Muscle of leg (tissue), 16 donors: ENCODE measurements at places on chromosomes 12 and 14.

DNA sequence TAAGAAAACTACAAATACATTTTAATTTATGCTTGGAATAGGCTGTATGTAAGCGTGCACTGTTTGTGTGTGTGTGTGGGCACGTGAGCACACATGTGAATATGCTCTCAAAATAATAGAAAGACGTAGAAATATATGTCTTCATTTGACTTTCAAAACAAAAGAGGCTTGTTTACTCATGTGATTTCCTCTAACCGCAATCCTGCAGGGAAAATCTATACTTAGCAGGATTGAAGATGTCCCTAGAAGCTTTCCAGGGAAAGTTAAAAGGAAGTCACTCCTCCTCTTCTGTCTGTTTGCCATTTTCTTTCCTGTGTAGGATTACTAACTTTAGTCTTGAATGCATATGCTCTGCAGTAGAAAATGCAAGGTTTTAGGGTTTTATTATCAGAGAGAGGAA, 404.7 kb downstream of the MDGA2 start:
- DNase-seq: peak; percentile 76

DNA sequence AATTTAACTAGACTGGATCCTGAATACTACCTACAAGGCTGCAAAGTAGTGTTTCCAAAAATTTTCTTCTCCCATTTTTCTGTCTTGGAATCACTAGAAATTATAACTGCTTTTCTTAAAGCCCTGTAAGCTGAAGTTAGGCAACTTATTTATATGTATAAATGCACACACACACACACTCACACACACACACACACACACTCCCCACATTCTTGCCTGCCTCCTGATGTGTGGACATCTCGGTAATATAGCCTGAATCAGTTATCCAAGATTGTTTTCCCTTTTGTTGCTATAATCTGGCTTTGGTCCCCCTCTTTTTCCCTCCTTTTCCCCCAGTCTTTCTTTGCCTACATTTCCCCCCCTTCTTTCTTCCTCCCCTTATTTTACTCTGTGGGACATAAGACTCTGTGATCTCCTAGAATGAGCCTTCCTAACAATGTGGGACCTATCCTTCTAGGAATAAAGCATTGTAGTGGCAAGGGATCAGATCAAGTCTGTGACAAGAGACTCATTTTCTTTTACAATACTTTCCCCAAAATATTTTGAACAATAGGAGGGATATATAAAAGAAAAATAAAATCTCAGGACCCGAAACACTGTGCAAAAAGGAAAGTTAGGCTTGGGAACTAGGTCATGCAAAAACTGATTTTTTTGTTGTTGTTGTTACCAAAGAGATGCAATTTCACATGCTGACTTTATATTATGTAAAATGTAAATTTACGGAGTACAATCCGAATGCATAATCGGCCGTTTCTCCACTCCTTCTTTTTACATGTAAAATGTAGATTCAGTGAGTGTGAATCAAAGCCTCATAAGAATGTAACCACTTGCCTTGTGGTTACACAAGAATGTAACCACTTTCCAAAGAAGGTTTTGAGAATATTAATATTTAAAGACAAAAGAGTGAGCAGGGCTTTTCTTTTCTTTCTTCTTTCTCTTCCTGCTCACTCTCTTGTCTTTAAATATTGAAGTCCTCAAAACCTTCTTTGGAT, 26.3 kb upstream of the CD69 start:
- no peak for DNase-seq

DNA sequence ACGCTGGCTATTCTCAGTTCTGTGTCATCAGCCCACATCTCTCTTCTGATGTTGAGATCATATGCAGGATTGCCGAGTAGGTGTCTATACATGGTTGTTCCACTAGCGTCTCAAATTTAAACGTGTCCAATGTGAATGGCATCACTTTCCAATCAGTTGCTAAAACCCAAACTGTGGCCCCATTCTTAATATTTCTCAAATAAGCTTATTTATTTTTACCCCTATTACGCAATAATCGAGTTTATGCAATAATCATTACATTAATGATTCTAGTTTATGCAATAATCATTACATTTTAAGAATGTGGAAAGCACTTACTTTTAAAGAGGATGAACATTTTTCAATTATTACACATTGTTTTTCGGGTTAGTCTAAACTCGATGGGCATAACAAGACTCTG, 47.8 kb downstream of the ACSS3 start:
- no peak for DNase-seq

DNA sequence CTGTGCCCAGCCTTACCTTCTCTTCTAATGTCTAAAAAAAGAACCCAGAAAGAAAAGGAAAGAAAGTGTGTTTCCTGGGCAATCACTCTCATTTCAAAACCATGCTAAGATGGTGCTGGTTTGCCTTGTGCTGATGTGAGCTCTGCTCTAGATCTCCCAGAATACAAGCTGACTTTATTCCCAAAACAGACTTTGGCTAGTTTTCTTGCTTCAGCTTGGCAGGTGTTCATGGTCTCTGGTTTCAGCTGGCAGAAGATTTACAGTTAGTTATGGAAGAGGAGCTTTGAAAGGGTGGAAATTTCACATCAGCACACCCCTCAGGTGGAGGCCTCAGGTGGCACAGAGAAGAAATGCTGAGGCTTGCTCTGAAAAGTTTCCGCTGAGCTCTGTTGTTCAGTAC, 34.4 kb downstream of the PPP1R36 start:
- peak; percentile 54 for DNase-seq

DNA sequence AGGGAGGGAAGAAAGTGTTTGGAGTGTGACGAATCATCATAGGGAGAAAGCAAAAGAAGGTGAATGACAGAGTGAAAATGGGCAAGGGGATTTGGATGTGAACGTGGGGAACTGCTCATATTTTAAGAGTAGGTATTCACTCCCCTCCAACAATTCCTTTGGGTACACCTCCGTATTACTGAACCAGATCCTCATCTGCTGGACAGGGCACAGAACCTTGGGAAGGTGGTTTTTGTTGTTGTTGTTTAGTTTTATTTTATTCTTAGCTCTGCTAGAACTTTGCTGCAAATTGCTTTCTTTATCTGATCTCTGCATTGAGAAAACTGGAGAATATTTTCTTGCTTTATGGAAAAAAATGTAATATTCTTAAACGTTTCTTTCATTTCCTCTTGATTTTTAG, 7.1 kb downstream of the SCN8A start:
- no peak for DNase-seq
